Stimulated activated CD4-positive, alpha-beta T cell treated with anti-CD3 and anti-CD28 coated beads, Interleukin-4, amount 100 ng/mL, for 1 hour (primary cell): ENCODE measurements at places on chromosomes 1 and 21.

GRCh38 chr1:164930241-164930640 is 371.3 kb downstream of the PBX1 start:
- DNase-seq: no peak

GRCh38 chr1:25467193-25467592 is 36.5 kb downstream of the MACO1 start:
- no peak for DNase-seq

- no peak for DNase-seq
Measured at GRCh38 chr1:95095833-95096217, 21.3 kb upstream of the TLCD4 start.

- DNase-seq: no peak
Measured at GRCh38 chr1:241614572-241614971, 25.6 kb downstream of the CHML start.

- DNase-seq: no peak
Measured at GRCh38 chr1:115377411-115377810, 39.4 kb upstream of the NGF start.

- DNase-seq: no peak
Measured at GRCh38 chr1:212667223-212668139, 32.2 kb downstream of the BATF3 start.

DNA sequence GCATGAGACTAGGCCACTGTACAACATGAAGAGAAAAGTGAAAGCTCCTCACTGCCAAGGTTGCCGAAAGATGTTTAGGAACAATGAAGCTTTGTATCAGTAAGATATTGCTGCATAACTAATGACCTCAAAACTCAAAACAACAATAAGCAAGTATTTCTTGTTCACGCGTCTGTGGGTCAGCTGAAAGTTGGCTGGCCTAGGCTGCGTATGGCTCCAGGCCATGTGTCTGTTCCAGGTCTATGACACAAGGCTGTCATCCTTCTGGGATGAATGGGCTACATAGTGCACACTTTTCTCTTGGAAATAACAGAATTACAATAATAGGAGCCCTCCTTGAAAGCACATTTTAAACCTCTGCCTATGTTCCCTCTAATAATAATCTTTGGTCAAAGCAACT is 515.9 kb downstream of the PLPP3 start:
- no peak for DNase-seq

DNA sequence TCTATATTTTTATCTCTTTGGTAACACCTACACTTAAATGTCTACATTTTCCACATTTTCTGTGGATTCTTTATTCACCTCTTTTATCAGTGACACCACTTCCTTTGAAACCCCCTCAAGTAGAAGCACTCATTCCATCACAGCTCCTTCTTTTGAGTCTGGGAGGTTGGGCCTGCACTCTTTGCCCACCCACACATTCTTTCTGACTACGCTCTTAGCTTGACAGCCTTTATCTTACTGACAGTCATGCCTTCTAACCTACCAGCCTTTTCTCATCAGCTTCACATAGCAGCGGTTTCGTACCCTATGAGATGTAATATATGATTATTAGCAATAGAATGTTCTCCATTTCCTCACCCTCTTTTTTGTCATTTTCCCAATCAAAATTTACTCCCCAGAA is 151.9 kb downstream of the TNFSF18 start:
- no peak for DNase-seq

- no peak for DNase-seq
Measured at GRCh38 chr21:46538851-46539666, 65.8 kb downstream of the S100B start.

- DNase-seq: no peak
Measured at GRCh38 chr21:46412521-46413364, 45.9 kb upstream of the DIP2A start.

DNA sequence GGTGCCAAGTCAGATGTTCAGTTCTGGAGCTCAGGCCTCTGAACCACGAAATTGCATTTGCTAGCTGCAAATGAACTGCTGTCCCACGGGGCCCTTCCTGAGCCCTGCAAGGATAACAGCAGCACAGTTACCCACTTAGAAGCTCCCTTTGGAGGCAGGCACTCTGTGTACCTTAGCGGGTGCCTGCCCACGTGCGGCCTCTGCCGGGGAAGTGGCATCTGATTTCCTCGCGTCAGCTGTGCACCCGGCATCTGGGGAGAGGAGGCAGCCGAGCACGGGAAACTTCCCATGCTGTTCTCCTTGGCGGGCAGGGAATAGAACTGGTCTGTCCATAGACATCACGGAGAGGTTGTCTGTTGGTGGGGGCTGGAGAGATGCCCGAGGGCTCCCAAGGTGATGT is 148.0 kb upstream of the C1orf174 start:
- DNase-seq: no peak
